Progenitor cell of endocrine pancreas (in vitro differentiated cells): ENCODE measurements at places on chromosomes 4 and X. TPM values are rescaled to one million over a fixed set of nuclear protein-coding genes. Genes with fewer than 3 reads are reported as not detected.

Gene CENPVL1
- 1.4 TPM in 2 replicates for total RNA-seq

Gene P2RY10
- total RNA-seq, result not detected in 2 replicates

Gene MGARP
- total RNA-seq, result 0.22 TPM in 1 of 2 replicates, not detected in the other

Gene GABRG1
- total RNA-seq, result not detected in 2 replicates

Gene SRPK3
- total RNA-seq, result not detected in 2 replicates
